Activated CD4-positive, alpha-beta T cell treated with anti-CD3 and anti-CD28 coated beads for 1 hour (primary cell): ENCODE measurements at places on chromosomes 6 and 20.

DNA sequence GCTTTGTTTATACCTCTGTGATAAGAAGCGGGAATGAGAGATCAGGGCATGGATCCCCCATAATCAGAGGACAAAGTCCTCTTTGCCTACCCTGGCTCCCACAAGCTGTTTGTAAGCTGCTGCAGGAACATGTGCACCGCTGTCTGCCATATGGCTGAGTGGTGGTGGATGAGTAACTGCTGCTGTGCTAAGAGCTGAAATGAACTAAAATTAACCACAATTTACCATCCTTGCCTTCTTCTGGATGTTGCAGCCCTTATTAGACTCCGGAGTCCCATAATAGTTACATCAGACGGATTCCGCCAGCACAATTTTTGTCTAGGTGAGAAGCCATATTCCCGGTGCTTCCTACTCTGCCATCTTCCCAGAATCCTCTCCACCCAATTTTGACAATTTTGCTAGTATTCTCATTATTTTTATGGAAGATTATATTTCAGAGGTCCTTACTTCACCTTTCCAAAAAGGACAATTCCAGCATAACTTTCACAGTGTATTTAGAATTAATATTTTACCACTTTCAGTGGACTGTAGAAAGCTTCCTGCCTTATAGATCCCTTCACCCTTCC is 6.0 kb upstream of the CMTR1 start:
- no peak for DNase-seq

GRCh38 chr20:2693286-2694007 is 867 bp downstream of the EBF4 start:
- peak; percentile 35 for DNase-seq

GRCh38 chr20:17735959-17736621 is 36.3 kb downstream of the BANF2 start:
- no peak for DNase-seq

DNA sequence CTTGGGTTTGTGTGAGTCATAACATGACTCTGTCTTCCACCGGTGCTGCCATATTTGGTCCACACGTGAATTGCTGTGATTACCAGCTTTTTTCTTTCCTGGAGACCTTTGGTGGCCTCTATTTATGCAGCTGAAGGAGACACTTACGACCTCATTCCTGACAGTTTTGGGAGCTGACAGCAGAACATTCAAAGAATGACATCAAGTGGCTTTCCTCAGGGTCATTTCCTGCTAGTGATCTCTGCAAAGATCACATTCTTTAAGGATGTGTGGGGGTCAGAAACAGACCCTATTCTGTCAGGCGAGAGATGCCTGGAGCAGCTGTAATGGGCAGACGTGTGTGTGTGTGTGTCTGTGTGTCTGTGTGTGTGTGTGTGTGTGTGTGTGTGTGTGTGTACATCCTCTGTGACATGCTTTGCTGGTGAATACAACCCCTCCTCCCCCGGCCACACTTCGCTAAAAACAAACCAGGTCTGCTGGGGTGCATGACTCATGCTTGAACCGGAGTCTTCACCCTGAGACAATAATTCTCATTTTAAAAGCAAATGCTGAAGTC is 115.6 kb downstream of the TMEM170B start:
- DNase-seq = peak; percentile 35

GRCh38 chr6:46730921-46731461 is 4.2 kb downstream of the PLA2G7 start:
- DNase-seq = no peak

DNA sequence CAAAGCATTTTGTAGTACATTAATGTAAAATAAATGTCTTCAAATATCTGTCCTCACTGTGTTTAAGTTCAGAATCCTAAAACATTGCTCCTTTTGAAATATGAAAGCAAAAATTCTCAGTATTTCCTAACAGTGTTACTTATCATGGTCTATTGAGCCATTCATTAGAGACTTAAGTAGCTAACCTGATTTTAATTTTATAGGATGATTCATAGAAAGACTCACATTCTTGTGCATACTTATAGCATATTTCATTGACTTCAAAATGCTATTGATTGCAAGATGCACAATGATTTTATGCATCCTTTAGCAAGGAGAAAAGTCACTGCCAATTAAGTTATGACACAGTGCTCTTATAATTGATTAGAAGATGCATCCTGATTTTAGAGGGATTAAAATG is 85.7 kb downstream of the HIVEP1 start:
- no peak for DNase-seq
